ENCODE measurements at places on chromosomes 7 and 10. TPM values are rescaled to one million over a fixed set of nuclear protein-coding genes. Genes with fewer than 3 reads are reported as not detected.

Gene NPY
- total RNA-seq: not detected

Gene ABCB1
- 4.7 TPM for total RNA-seq

Gene MUC3A
- total RNA-seq: not detected

Gene TEX47
- total RNA-seq: not detected

Gene CAMK1D
- total RNA-seq: 58.8 TPM

Gene OR2A12
- not detected for total RNA-seq

Gene CFTR
- not detected for total RNA-seq

Gene SEMA3D
- total RNA-seq: not detected

Gene MRM2
- 36.5 TPM for total RNA-seq

DNA sequence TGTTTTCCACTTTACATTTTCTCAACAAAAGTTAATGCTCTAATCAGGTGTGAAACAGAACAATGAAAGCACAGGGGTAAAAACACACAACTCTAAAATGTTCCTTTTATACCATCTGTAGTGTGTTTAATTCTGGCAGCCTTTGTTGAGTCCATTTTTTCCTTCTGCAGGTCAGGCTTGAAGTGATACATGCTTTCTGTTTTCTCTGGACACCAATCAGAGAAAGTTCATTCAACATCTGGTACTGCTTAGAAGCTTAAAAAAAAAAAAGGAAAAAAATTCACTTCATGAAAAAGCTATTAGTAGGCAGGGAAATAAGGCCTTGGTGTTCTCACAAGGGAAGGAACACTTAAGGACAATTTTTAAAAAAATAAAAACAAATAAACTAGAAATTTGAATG is 231.3 kb upstream of the RHOBTB1 start:
- no peak for DNase-seq

- DNase-seq: no peak
These were observed 47.0 kb upstream of the RPA3 start for GRCh38 chr7:7765422-7765821.

GRCh38 chr7:69402696-69403095 is 195.6 kb upstream of the AUTS2 start:
- no peak for DNase-seq

- DNase-seq: no peak
These were observed 183.7 kb downstream of the ELMO1 start for GRCh38 chr7:37265006-37265405.

DNA sequence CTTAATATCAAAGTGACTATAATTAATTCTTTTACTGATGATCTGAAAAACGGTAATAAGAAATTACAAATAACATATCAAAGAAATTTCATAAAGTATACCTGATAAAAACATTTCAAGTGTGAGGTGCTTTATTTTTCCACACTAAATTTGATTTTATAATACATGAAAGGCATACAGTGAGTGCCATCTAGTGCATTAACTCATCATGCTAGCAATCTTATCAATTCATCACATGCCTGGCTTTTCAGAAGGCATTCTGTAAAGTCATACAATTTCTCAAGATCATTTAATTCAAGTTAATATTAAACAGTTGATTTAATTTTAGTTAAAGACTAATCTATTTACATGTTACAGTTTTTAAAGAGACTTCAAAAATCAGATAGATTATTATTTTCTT is 1020.9 kb downstream of the GATA3 start:
- DNase-seq: no peak

- no peak for DNase-seq
These were observed 1159.6 kb downstream of the SORCS3 start for GRCh38 chr10:105800641-105801040.

- peak; percentile 21 for DNase-seq
These were observed 567 bp downstream of the GTF2IRD1 start for GRCh38 chr7:74454021-74454924.

- DNase-seq: no peak
These were observed 39.8 kb downstream of the TCF7L2 start for GRCh38 chr10:112989826-112990225.

DNA sequence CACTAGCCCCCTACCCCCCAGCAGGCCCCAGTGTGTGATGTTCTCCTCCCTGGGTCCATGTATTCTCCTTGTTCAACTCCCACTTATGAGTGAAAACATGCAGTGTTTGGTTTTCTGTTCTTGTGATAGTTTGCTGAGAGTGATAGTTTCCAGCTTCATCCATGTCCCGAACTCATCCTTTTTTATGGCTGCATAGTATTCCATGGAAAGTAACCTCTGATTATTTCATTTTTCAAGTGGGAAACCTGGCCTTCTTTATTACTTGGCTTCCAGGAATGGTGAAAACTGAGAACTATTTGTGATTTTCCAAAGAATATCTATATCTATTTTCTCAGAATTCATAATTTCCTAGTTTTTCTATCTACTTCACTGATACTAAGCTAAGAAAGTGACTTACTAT is 235.0 kb downstream of the MTERF1 start:
- no peak for DNase-seq

- no peak for DNase-seq
These were observed 14.8 kb upstream of the LRRC17 start for GRCh38 chr7:102897856-102898531.

DNA sequence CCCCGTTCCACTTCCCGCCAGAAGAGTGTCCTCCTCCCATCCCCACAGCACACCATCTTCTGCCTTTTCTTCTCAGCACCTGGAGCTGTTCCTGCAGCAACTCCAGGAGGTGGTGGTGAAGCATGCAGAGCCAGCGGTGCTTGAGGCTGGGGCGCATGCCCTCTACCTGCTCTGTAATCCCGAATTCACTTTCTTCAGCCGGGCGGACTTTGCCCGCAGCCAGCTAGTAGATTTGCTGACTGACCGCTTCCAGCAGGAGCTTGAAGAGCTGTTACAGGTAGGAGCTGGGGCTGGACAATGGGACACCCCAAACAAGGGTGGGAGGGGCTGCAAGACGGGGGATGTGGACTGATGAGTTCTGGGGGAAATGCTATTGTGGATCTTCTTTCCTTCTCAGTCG is 19.1 kb upstream of the PVRIG start:
- DNase-seq: no peak

- DNase-seq: no peak
These were observed 30.3 kb upstream of the HERPUD2 start for GRCh38 chr7:35725280-35725680.

DNA sequence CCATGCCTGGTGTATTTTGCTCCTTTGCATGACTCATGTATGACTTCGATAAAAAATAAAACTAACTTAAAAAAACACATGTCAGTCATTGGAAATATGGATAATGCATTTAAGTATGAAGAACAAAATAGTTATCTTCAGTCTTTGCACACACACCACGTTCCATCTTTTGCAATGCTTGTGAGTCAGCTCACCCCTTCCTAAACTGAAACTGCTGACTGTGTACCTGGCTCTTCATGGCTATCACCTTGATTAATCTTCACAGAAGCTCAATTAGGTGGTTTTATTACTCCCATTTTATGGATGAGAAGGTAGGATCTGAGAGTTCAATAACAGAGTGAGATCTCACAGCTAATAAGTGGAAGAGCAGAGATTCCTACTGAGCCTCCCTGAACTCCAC is 79.5 kb downstream of the CARD11 start:
- DNase-seq: no peak

GRCh38 chr10:91042069-91042468 is 121.2 kb upstream of the ANKRD1 start:
- no peak for DNase-seq

GRCh38 chr7:5635006-5635405 is 146.5 kb downstream of the RNF216 start:
- DNase-seq: no peak

DNA sequence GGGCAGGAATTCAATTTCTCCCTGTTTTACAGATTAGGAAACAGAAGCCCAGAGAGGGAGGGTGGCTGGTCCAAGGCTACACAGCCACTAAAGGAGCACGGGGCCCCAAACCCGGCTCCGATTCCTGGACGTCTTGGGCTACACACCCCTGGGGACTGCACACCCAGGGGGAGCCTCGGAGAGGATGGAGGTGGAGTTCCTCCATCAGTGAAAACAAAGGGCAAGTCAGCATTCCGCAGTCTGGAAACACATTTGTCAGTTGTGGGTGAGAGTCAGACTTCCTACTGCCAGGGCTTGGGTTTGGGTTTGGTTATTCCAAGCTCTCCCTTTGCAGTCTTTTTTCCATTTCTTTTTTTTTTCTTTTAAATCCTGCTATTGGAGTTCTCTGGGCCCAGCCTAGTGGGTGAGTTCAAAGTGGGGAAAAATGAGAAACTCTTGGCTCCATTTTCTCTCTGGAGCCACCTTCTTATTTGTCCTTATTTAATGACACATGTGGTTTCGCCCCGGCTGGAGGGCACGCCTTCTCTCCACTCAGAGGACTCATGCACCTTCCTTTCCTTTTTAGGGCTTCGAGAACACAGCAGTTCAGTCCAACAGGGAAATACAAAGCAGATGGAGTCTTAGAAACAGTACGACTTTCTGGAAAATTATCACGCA is 59.9 kb upstream of the AQP1 start:
- no peak for DNase-seq

- no peak for DNase-seq
These were observed at the start of gene ACTL6B for GRCh38 chr7:100655908-100656674. TSS of gene ACTL6B (minus strand) at chr7:100656448. CDS start at chr7:100656354, 94 bp downstream.

GRCh38 chr10:30737931-30738391 is 108.4 kb upstream of the LYZL2 start:
- no peak for DNase-seq

DNA sequence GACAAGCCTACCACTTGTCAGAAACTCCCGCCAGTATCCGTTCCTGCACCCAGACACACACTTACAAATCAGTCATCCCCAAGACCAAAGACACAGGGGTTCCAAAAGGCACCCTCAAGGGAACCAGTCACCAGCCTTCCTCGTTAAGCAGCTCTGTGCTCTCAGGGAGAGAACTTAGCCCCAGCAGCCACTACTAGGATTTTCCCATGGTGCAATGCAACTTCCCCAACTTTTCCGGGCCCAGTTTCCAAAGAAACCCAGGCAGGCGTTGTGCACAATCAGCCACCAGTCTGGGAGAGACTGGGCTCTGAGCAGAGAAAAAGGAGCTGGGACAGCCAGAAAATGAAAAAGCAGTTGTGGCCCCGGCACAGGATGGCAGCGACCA is 1.2 kb downstream of the DLG5 start:
- no peak for DNase-seq

DNA sequence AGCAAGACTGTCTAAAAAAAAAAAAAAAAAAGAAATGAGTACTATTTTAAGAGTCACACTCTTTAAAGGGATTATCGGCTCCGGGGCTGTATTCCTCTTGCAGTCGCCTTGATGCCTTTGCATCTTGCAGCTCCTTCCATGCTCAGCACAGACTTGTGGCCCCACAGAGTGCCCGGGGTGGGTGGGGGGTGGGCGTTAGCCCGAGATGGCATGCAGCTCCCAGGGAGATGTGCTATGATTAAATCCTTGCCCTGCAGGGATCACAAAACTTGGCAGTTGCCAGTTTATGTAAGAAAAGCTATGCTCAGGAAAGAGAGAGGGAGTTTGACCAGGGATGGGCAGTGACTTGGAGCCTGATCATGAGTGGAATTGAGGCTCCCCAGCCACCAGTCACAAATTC is 81.9 kb downstream of the CCDC3 start:
- no peak for DNase-seq

DNA sequence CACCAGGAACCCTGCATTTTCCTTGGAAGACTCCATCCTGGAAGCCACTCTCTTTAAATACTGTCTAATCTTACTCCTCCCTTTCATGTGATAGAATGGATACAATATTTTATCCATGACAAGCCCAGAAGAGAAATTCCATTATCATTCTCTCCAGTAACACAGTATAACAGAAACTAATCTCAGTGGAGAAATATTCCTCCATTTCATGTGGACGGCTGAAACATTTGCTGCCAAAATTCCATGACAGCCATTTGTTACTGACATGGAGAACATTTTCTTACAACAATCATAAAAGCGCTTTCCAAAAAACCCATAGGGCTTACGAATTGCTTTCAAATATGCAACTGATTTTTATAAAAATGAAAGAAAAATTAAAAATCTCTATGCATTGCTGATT is 392.8 kb upstream of the KLF6 start:
- no peak for DNase-seq

Measured in activated B cell treated with CpG ODN at 0.5 μM for 24 hours (primary cell).